CD8-positive, alpha-beta memory T cell (primary cell): ENCODE measurements at places on chromosomes 5 and 9.

- no peak for DNase-seq
Measured at GRCh38 chr5:177089825-177090641, 3.3 kb downstream of the FGFR4 start.

GRCh38 chr5:95726811-95727763 lies 4.0 kb upstream of the RHOBTB3 start:
- no peak for DNase-seq

DNA sequence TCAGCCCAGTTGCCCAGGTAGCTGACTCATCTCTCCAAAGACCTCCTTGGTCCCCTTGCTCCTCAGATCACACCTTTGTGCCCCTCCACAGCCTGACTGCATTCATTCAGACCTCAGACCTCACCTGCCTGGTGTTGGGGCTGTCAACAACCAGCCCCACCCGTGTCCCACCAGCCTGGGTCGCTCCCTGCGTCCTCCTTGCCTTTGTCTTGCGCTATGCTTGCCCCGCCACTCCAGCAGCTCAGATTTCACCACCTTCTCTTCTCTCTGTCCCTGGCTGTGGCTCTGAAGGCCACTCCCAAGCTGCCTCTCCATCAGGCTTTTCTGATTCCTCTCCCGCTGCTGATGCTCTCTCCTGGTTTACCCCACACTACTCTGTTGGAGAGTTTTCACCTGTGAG lies 103.5 kb downstream of the MVB12B start:
- no peak for DNase-seq

DNA sequence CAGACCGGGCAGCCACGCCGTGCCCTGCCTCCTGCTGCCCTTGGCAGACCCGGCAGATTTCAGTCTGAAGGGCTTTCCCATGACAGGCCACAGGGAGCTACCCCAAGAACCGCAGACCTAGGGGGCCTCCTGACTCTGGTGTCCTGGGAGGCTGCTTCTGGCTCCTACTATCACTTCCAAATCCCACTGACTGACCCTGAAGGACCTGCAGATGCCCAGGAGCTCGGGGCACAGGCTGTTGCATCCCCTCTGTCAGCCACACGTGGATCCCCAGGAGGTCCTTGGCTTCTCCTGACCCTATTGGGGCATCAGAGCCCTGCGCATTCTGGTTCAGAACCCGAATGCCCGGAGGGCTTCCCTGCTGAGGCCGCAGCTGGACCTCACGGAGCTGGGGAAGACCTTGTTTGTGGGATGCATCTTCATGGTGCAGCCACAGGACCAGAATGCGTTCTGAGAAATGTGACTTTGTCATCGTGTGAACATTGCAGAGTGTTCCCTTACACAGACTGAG lies 81.3 kb upstream of the IRX4 start:
- no peak for DNase-seq

GRCh38 chr5:151156507-151157420 lies 815 bp downstream of the ANXA6 start:
- no peak for DNase-seq

GRCh38 chr9:114276908-114277821 lies 45.7 kb upstream of the ORM1 start:
- no peak for DNase-seq

GRCh38 chr5:142874540-142874939 lies 104.4 kb downstream of the ARHGAP26 start:
- no peak for DNase-seq

DNA sequence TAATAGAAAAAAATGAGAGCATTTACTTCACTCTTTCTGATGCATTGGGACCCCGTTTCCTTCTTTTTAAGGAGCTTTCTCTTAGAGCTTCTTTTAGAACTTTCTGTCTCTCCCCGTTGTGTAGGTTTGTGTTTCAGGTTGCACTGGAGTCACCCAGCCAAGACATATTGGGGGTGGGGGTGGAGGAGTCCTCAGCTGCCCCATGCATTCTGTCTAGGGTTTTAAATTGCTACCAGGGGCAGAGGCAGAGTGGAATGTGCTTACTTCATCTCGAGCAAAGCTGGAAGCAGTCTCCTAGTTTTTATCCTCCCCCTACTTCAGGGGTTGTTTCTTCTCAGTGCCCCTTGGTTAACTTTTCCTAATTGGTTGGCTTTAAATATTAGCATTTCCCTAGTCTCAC lies 9.4 kb downstream of the OR2K2 start:
- no peak for DNase-seq

DNA sequence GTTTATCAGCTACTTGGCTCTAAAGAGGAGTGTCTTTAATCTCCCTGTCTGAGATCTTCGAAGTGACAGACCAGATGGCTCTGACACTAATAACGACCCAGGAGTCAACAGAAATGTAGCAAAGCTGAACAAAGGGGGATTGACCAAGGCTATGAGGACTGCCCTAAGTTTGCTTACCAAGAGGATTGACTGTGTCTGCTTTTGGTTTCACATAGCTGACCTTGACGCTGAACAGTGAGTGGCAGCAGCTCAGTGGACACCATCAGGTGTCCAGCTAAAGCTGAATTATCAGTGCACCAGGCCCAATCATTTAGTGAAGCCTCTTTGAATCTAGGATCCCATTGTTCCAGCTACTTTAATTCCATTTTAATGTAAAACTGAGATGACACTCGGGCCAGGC lies 262.6 kb downstream of the COX7C start:
- DNase-seq: no peak

DNA sequence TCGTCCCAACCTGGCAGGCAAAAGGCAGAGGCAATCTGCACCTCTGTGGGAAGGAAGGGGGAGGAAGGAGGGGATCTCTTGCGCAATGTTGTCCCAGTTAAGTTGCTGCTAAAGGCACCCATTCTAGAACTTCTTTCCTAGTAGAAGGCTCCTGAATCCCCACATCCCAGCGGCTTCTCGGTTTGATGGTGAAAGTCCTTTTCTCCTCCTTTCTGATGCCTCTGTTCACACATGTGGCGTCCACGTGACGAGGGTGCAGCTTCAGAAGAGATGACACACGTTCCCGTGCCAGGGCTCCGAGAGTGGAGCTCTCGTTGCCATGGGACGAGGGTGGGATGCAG lies 96.9 kb upstream of the FCN2 start:
- DNase-seq: no peak

- DNase-seq: no peak
Measured at GRCh38 chr5:56325039-56325438, 91.9 kb upstream of the ANKRD55 start.

DNA sequence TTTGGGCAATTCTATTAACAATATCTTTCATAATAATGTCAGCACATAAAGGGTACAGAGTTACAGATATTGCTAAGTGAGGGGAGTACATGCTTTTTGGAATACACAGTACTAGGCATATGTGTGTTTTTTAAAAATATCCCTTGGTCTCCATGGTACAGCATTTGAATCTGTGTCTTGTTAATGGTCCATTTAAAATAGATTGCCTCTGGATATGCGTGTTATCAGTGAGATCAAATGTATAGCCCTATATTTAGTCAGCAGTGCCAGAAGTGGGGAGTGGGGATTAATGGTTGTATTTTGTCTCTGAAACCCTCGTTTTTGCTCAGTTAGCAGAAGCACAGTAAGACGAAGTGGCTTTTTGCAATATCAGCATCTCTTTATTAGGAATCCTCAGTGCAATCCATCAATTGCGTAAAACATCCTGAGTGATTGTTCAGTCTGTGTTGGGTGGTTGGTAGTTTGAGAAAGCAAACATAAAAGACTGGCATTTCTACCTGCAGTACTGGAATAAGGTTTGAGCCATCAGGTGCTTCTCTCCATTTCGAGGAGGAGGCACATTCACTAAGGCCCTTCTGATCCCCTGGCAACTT lies 19.0 kb downstream of the SKP2 start:
- no peak for DNase-seq

- no peak for DNase-seq
Measured at GRCh38 chr5:77306531-77306930, 96.1 kb downstream of the PDE8B start.

DNA sequence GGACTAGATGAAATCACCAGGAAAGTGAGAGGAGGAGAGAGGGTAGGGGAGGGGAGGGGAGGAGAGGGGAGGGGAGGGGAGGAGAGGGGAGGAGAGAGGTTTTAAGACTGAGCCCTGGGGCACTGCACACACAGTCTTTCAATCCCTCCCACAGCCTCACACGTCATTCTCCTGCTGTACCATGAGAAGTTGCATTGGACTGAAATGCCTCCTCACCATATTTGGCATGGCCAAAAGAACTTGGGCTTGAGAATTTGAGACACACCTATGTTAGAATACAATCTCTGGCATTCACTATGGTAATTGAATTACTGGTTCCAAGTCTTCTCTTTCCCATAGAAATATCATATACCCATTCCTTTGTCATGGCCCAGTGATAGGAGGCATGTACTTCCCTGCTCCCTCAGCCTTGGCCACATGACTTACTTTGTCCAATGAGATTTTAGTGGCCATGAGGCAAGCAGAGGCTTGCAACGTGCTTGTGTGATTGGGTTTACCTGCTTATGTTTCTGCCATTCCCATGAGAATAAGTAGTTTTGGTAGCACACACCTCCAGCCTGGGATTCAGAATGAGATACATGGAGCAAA lies 133.3 kb upstream of the SMARCA2 start:
- DNase-seq: no peak

DNA sequence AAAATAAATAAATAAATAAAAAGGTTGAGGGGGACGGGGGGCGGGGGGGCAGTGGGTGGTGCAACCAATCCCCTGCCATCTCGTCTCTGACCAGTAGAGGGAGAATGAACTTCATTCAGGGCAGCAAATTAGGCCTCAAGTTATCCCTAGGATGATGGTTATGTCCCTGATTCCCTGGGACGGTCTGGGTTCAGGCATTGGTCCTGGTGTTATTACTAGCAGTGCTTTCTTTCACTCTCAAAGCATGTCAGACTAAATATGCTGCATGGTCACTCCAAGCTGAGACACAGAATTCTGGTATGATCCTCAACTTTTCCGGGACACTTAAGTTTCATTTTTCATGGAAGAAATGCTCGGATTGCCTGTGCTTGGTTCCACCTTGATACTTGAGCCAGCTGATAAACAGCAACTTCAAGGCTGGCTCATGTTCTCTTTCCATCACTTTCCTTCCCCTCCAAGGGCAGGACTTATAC lies 59.4 kb downstream of the DAP start:
- DNase-seq: no peak

DNA sequence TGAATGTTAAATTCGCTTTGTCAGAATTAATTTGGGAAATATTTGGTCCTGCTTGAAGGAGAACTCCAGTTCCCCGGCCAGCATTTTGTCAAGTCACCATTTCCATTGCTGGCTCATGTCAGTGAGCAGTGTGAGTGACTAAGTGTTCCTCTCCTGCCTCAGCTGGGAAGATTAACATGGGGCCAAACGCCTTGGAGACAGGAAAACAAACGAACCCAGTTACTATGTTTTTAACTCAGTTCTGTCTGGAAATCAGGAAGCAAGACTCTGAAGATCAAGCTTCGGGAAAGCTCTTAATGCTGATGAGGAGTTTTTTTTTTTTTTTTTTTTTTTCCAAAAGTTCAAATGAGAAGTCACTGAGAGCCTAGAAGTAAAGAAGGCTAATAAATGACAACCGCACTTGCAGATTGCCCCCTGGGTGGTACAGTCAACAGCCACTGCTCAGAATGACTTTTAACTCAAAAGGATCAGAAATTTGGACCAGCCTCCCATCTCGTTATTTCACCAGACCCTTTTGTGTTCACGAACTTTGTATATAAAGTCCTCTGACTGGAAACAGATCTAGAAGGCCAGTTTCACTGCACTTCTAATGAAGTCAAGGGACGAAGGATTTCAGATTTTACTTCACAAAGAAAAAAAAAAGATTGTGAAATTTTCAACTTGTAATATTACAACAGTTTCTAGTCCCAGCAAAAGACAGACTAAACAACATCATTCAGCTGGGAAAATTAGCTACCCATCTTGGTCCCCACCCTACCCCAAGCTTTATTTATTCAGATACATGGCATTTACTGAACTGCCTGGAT lies 121.3 kb downstream of the LHFPL2 start:
- no peak for DNase-seq

- no peak for DNase-seq
Measured at GRCh38 chr9:116658265-116658664, 28.8 kb upstream of the TRIM32 start.

GRCh38 chr9:470552-471194 lies 256.0 kb downstream of the DOCK8 start:
- no peak for DNase-seq

DNA sequence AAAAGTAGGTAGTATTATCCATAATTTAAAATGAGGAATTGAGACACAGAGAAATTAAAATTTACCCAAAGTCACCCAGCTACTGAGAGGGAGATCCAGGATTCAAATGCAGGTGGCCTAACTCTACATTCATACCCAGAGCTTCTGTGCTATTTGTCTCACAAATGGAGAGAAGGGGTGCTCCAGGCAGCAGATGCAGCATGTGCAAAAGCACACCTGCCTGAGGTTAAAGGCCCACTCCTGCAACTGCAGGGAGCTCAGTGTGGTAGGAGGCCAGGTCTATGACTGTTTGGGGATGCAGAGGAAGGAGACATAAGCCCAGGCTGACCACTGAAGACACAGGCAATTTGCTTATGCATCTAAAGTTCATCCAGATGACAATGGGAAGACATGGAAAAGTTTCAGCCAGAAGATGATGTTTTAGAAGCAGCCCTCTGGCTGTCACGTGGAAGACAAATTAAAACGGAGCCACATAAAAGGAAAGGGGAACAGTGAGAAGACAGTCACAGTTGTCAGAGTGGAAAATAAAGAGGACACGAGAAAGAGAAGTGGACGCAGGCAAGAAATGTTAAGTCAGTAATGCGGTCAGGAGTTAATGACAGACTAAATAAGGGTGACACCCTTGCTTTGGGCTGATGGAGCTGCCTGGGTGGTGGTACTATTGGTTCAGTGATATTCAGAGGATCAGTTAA lies 214.7 kb downstream of the EBF1 start:
- DNase-seq: no peak

DNA sequence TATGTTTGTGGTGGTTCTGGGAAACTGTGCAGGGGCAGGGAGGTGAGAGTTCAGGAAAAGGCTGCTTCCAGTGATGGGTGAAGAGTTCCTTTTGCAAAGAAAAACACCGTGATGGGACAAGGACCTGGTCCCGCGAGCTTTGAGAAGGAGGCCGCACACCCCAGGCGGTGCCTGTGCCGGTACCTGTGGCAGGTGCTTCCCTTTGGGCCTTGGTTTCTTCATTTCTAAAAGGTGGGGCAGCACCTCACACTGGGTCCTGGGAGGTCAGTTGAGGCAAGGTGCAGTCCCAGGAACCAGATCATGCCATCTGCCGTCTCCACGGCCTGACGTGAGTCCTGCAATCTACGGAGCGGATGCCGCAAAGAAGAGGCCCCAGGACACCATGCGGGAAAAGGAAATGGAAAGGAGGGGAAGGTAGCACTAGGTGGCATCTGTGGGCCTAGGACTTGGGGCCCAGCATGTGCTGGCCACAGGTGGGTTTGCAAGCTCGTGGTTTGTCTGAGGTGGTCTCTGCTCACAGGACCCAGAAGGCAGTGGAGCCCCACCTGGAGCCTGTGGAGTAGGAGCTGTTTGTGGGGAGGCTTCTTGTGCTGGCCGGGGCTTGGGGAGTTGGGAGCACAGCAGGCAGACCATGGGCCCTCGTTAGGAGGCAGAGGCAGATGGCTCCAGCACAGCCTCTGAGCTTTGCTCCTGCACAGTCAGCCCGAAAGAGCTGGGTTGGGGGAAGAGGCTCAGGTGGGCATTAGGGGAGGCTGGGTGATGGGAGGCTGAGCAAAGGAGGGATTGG lies 131.6 kb downstream of the CACNA1B start:
- DNase-seq: no peak

GRCh38 chr5:82362636-82363035 lies 84.5 kb upstream of the RPS23 start:
- DNase-seq: no peak
